ENCODE measurements at places on chromosomes 6 and 20. TPM values are rescaled to one million over a fixed set of nuclear protein-coding genes. Genes with fewer than 3 reads are reported as not detected.

GRCh38 chr20:4573564-4574355, 147.9 kb upstream of the PRND start:
- no peaks in the 10 kb centered on the region for H3K27me3 ChIP-seq
- H3K36me3 ChIP-seq: no peaks in the 10 kb centered on the region
- H3K4me3 ChIP-seq: no peak overlapping the region
- H3K4me1 ChIP-seq: no peaks in the 10 kb centered on the region

- H3K4me3 ChIP-seq: no peak overlapping the region
- H3K36me3 ChIP-seq: no peaks in the 10 kb centered on the region
- no peaks in the 10 kb centered on the region for H3K27me3 ChIP-seq
- no peak overlapping the region for H3K27ac ChIP-seq
- H3K4me1 ChIP-seq: no peaks in the 10 kb centered on the region
- DNase-seq: no peak
Measured at GRCh38 chr20:48226642-48227041, 441.4 kb upstream of the SULF2 start.

GRCh38 chr6:109242029-109242428, 140.2 kb downstream of the CD164 start:
- no peak overlapping the region for H3K4me3 ChIP-seq
- peaks cover 4% of the 10 kb centered on the region for H3K4me1 ChIP-seq
- DNase-seq: no peak

DNA sequence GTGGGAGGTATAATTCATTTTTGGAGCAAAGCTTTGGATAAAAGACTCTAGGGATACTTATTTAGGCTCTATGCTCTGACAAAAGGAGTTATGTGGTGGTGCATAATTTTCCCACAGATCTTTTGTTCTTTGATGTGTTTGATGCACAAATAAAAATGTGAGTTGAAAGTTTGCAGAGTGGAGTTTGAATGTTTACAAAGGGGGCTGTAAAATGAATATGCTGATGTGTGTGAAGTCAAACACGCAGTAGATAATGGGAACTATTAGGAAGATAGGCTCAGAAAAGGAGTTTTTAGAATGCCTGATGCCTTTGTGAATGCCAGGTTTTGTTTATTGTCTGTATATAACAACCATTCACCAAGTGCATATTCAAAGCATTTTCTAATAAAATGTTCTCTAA, 545.0 kb upstream of the EPHA7 start:
- no peaks in the 10 kb centered on the region for H3K4me1 ChIP-seq
- no peaks in the 10 kb centered on the region for H3K36me3 ChIP-seq
- H3K27ac ChIP-seq: no peak overlapping the region
- H3K27me3 ChIP-seq: no peaks in the 10 kb centered on the region
- H3K4me3 ChIP-seq: no peak overlapping the region

- DNase-seq: no peak
- H3K4me3 ChIP-seq: no peak overlapping the region
- H3K4me1 ChIP-seq: no peaks in the 10 kb centered on the region
- H3K27ac ChIP-seq: no peak overlapping the region
- H3K36me3 ChIP-seq: no peaks in the 10 kb centered on the region
Measured at GRCh38 chr20:63095718-63096654, 89.2 kb upstream of the BHLHE23 start.

GRCh38 chr6:133989525-133989924, 36.5 kb downstream of the TBPL1 start:
- H3K27me3 ChIP-seq: no peaks in the 10 kb centered on the region
- H3K27ac ChIP-seq: no peak overlapping the region
- peaks cover 21% of the 10 kb centered on the region for H3K4me1 ChIP-seq
- peaks cover 20% of the 10 kb centered on the region for H3K36me3 ChIP-seq

- H3K27me3 ChIP-seq: no peaks in the 10 kb centered on the region
- H3K4me1 ChIP-seq: peaks cover 20% of the 10 kb centered on the region
- peak overlapping the region; percentile 74 for H3K27ac ChIP-seq
- H3K36me3 ChIP-seq: no peaks in the 10 kb centered on the region
- no peak overlapping the region for H3K4me3 ChIP-seq
Measured at GRCh38 chr6:149455031-149455732, 29.6 kb downstream of the ZC3H12D start.

GRCh38 chr6:12586721-12587480, 129.7 kb upstream of the PHACTR1 start:
- H3K4me1 ChIP-seq: no peaks in the 10 kb centered on the region
- H3K27ac ChIP-seq: no peak overlapping the region
- no peak for DNase-seq
- no peak overlapping the region for H3K4me3 ChIP-seq
- H3K27me3 ChIP-seq: no peaks in the 10 kb centered on the region

- no peaks in the 10 kb centered on the region for H3K27me3 ChIP-seq
- no peak overlapping the region for H3K27ac ChIP-seq
- H3K4me1 ChIP-seq: no peaks in the 10 kb centered on the region
- DNase-seq: no peak
- peaks cover 43% of the 10 kb centered on the region for H3K36me3 ChIP-seq
- no peak overlapping the region for H3K4me3 ChIP-seq
Measured at GRCh38 chr6:144500892-144501291, 215.8 kb downstream of the UTRN start.

DNA sequence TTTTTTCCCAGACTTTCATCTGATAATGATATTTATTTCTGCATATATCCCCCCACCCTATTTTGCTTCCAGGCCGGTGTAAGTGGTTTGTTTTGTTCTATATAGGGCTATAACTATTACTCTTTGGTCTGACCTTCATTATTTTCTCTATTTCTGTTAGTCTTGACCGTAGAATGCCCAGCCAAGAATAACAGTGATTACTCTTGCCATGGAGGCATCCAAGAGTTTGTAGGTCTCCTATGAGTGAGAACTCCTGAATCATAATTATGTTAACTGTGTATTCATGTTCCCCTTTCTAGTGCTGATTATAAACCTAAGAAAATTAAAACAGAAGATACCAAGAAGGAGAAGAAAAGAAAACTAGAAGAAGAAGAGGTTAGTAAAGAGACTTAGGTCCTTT, 52.2 kb downstream of the TOP1 start:
- no peaks in the 10 kb centered on the region for H3K4me1 ChIP-seq
- peaks cover 39% of the 10 kb centered on the region for H3K36me3 ChIP-seq
- no peak overlapping the region for H3K4me3 ChIP-seq
- DNase-seq: no peak

DNA sequence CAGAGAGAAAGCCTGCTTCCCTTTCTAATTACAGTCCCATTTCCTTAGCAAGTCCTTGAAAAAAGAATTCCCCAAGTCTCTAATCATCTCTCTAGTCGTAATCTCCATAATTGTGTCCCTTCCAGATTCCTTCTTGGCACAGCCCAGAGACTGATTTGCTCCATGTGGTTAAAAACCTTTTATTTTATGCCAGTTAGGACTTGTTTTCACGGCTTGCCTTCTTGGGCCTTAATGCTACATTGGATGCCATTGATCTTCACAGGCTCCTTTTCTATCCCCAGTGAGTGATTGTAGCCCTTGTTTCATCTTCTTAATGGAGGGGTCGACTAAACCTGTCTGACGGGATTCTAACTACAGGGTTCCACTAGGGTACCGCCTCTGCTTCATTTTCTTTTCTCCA, 650.6 kb upstream of the ARID1B start:
- H3K4me1 ChIP-seq: no peaks in the 10 kb centered on the region
- H3K27ac ChIP-seq: no peak overlapping the region
- H3K27me3 ChIP-seq: no peaks in the 10 kb centered on the region
- no peak overlapping the region for H3K4me3 ChIP-seq
- no peaks in the 10 kb centered on the region for H3K36me3 ChIP-seq
- DNase-seq: no peak

DNA sequence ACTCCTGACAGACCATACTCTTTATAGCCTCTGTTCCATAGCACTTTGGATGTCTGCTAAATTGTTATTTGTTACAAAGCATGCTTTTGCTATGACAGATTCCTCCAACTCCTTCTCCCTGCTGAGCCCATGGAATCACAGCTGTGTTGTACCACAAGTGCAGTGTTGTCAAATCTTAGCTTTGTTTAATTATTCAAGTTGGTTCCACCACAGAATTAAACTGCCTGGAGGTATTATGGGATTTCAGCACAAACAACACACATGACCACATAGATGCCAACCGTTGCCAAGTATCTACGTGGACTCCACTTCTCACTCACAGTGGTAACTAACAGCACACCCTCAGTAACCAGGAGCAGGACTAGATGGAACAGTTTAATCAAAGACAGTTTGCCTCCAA, 32.7 kb upstream of the MARCKS start:
- no peaks in the 10 kb centered on the region for H3K27me3 ChIP-seq
- H3K27ac ChIP-seq: no peak overlapping the region
- no peak for DNase-seq
- H3K36me3 ChIP-seq: no peaks in the 10 kb centered on the region
- no peak overlapping the region for H3K4me3 ChIP-seq
- no peaks in the 10 kb centered on the region for H3K4me1 ChIP-seq

DNA sequence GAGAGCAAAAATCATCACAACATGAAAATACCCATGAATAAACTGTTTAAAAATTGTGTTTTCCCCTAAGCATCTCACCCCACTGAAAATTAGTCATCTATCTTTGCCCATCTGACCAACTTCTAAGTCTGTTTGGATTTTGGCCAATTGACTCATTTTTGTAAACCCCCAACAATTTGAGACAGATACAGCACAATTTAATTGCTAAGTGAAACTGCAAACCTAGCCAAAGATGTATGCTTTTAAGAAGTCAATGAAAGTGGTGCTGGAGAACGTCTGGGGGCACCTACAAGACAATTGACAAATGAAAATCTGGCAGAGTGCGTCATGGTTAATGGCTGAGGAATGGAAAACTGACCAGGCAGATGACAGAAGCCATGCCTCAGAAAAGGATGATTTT, 30.9 kb upstream of the SLC24A3 start:
- no peaks in the 10 kb centered on the region for H3K27me3 ChIP-seq
- H3K4me1 ChIP-seq: no peaks in the 10 kb centered on the region
- no peaks in the 10 kb centered on the region for H3K36me3 ChIP-seq
- DNase-seq: no peak
- H3K27ac ChIP-seq: no peak overlapping the region
- no peak overlapping the region for H3K4me3 ChIP-seq

GRCh38 chr6:66599541-66599940, 892.5 kb upstream of the EYS start:
- H3K27ac ChIP-seq: no peak overlapping the region
- no peaks in the 10 kb centered on the region for H3K27me3 ChIP-seq
- no peak for DNase-seq

DNA sequence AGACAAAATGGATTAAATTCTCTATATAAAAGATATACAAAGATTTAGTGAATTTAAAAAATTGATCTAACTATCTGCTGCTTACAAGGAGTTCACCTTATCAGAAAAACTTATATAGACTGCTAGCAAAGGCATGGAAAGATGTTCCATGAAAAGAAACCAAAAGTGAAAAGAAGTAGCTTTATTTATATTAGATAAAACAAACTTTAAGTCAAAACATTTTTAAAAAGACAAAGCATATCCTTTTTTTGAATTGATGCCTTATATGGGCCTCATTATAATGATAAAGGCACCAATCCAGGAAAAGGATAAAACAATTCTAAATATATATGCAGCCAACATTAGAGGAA, 334.2 kb downstream of the MEI4 start:
- H3K27ac ChIP-seq: no peak overlapping the region
- no peaks in the 10 kb centered on the region for H3K4me1 ChIP-seq
- no peak for DNase-seq
- no peak overlapping the region for H3K4me3 ChIP-seq
- no peaks in the 10 kb centered on the region for H3K36me3 ChIP-seq
- no peaks in the 10 kb centered on the region for H3K27me3 ChIP-seq

DNA sequence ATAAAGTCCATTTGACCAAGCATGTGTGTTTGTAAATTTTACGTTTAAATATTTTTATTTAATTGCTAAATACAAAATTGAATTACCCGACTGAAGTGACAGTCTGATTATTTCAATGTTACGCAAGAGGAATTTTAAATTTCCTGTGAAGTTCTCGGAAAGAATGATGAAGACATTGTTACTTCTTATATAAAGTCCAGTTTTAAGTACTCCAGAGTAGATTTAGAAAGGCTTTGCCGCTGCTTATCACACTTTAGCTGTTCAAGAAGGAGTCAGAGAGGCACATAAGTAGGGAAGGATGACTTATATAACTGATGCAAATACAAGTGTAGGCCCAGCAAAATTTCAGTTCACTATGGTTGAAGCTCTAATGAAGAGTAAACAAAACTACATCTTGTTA, 265.1 kb upstream of the CITED2 start:
- DNase-seq: no peak
- no peaks in the 10 kb centered on the region for H3K4me1 ChIP-seq
- H3K27ac ChIP-seq: no peak overlapping the region
- H3K4me3 ChIP-seq: no peak overlapping the region

DNA sequence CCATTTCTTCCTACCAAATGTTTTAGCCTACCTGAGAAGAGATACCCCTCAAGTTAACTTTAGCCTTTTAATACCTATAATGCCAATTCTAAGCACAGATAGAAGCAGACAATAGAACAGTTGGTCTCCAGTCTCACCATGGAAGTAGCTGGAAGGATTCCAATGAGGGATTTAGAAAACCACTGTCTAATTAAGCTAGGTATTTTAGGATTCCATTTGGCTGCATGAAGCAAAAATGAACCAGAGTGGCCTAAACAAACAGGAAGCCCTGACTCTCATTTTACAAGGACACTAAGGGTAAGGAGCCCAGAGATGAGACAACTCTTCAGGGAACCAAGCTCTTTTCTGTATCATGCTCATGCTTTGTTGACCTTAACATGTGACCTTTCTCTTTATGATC, 199.2 kb downstream of the ALDH8A1 start:
- no peak overlapping the region for H3K4me3 ChIP-seq
- no peaks in the 10 kb centered on the region for H3K4me1 ChIP-seq
- H3K36me3 ChIP-seq: no peaks in the 10 kb centered on the region
- no peaks in the 10 kb centered on the region for H3K27me3 ChIP-seq
- no peak for DNase-seq

DNA sequence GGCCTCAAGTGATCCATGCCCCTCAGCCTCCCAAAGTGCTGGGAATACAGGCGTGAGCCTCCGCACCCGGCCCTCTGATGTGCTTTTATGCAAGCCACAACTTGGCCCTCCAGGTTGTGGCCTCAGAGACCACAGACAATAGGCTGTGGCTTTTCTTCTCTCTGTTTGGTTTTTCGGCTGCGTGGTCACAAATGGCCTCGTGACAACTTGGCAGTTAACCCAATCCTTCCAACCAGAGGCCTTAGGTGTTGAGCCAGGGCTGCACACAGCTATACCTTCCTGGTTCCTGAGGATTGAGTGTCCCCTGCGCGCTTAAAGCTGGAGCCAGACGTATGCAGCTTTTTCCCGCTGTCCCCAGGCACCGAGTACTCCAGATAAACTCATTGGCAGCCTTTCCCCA, 6.3 kb upstream of the TGM3 start:
- H3K27ac ChIP-seq: no peak overlapping the region
- no peak for DNase-seq
- no peak overlapping the region for H3K4me3 ChIP-seq
- no peaks in the 10 kb centered on the region for H3K4me1 ChIP-seq
- H3K27me3 ChIP-seq: no peaks in the 10 kb centered on the region
- H3K36me3 ChIP-seq: no peaks in the 10 kb centered on the region

ZNF217 gene
- 8.9 TPM for total RNA-seq

DTNBP1 gene
- total RNA-seq: 5.6 TPM

GSS gene
- total RNA-seq: 40.7 TPM

ETV7 gene
- not detected for total RNA-seq

ACOT13 gene
- 3.1 TPM for total RNA-seq

ARMH2 gene
- not detected for total RNA-seq

CLIC5 gene
- total RNA-seq: 7.6 TPM

RAET1L gene
- total RNA-seq: not detected

PAK5 gene
- not detected for total RNA-seq

GTSF1L gene
- total RNA-seq: not detected

SLC17A4 gene
- not detected for total RNA-seq

All from ascending aorta (tissue), 2 donors.